Frontal cortex (tissue), 4 donors: ENCODE measurements at places on chromosomes 7 and 10. TPM values are rescaled to one million over a fixed set of nuclear protein-coding genes. Genes with fewer than 3 reads are reported as not detected.

Gene PRKAR2B
- 282 TPM for total RNA-seq

Gene NAT16
- total RNA-seq: 0.82 TPM

Gene CDHR1
- total RNA-seq: 1.6 TPM

Gene CREB5
- 4.5 TPM for total RNA-seq

Gene NEUROD6
- total RNA-seq: 653 TPM

Gene WDFY4
- total RNA-seq: 0.41 TPM

Gene LRGUK
- total RNA-seq: 14.3 TPM

Gene GJD4
- total RNA-seq: not detected
